ENCODE measurements at places on chromosomes 7 and 10. TPM values are rescaled to one million over a fixed set of nuclear protein-coding genes. Genes with fewer than 3 reads are reported as not detected.

GRCh38 chr7:50282813-50283605 is 21.5 kb upstream of the IKZF1 start:
- no peak for DNase-seq

DNA sequence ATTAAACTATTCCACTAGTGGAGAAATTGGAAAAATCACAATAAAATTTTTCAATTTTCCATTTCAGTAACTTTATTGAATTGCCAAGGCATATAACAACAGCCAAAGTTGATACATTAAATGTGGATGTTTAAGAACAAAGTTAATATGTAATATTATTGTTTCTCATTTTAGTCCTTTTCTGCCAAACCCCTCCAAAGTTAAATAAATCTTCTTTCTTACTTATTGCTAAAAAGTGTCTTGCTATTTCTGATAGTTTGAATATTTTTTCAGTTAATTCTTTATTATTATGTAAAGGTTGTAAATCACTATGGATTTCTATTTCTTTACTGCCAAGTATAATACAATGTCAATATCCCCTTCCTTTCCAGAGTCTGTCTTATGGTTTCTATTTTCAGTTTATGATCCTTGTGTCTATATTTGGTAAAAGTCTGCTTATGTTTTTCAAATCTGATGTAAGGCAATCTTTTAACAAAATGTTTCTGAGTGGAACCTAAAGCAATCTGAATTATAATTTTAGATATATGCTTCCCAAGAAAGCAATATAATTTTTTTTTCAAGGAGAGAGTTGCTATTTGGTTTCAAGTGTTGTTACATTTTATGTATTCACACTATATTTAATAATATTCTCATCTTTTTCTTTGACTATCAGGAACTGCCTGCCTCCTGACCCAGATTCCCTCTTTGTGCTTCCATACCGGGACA is 80.3 kb upstream of the RHOBTB1 start:
- DNase-seq, result no peak

GRCh38 chr7:13257661-13258060 is 570.2 kb downstream of the ARL4A start:
- no peak for DNase-seq

GRCh38 chr7:143385891-143386781 is 5.0 kb downstream of the ZYX start:
- DNase-seq, result no peak

- no peak for DNase-seq
Observed at GRCh38 chr7:124752310-124752709, 13.3 kb downstream of the GPR37 start.

DNA sequence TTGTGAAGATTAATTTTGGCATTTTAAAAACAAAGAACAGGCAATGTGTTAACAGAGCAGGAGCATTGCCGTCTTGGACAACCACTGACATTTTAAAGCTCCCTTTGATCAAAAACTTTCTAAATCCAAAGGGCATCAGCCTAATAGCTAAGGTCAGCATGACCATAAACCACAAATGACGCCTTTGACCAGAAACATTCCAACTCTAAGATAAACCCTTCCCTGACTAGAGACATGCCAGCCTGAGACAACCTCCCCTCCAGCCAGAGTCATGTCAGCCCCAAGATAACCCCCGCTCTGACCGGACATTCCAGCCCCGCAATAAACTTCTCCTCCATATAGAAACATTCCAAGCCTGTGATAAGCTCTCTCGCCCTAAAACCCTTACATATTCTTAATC is 949.4 kb upstream of the POT1 start:
- DNase-seq, result no peak

The ZNF467 gene
- 11.5 TPM for total RNA-seq

GRCh38 chr7:36607721-36608095 is 116.6 kb downstream of the AOAH start:
- no peak for DNase-seq

DNA sequence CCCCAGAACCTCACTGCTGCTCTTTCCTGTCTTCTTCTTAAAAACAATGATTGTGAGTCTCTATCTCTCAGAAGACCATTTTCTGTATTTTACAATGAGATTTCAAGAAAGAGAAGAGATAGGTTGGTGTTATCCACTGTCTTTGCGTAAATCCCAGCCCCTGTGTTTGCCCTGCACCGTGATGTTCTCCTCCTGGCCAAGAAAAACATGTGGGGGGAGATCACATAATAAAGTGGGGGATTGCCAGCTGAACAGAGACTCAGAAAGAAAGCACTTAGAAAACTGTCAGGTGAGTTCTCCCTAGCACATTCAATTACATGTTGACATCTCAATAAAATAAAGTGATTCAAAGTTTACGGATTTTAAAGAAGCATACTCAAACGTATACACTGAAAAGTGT is 105.0 kb upstream of the PITRM1 start:
- DNase-seq, result no peak

The CALML5 gene
- not detected for total RNA-seq

The TOMM7 gene
- total RNA-seq, result 248 TPM

The GATA3 gene
- total RNA-seq, result 5.5 TPM

The TMEM270 gene
- not detected for total RNA-seq

DNA sequence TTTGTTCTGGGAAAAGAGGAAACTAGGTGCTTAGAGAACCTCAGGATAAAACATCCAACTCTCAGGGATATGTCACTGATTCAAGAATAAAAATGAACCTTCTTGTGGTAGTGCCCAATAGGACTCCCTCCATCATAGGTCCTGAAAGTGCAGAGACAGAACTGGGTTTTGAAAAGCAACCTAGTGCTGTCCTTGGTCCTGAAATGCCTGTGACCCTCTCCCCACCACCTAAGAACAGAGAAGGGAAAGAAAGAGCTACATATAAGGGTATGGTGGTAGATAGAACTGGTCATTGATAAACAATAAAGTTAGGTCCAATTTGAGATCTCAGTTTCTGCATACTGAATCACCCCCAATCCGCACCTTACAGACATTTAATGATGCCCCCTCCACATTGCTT is 953.3 kb downstream of the XPNPEP1 start:
- no peak for DNase-seq

GRCh38 chr7:42671627-42672026 is 240.2 kb downstream of the C7orf25 start:
- no peak for DNase-seq

The ITPRID1 gene
- not detected for total RNA-seq

The SEMA4G gene
- total RNA-seq, result 1.4 TPM

- DNase-seq, result no peak
Observed at GRCh38 chr10:69632516-69633199, 2.6 kb downstream of the FAM241B start.

The ZNF853 gene
- total RNA-seq, result 4.1 TPM

The CFTR gene
- 0.22 TPM for total RNA-seq

GRCh38 chr7:151211155-151211772 is 976 bp upstream of the H2BK1 start:
- no peak for DNase-seq

DNA sequence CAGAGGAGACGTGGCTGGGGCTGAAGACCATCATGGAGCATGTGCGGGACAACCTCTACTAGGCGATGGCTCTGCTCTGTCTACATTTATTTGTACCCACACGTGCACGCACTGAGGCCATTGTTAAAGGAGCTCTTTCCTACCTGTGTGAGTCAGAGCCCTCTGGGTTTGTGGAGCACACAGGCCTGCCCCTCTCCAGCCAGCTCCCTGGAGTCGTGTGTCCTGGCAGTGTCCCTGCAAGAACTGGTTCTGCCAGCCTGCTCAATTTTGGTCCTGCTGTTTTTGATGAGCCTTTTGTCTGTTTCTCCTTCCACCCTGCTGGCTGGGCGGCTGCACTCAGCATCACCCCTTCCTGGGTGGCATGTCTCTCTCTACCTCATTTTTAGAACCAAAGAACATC is 22.0 kb upstream of the CPA5 start:
- no peak for DNase-seq

The TMEM130 gene
- total RNA-seq, result 0.29 TPM

The C10orf105 gene
- total RNA-seq, result 0.22 TPM

DNA sequence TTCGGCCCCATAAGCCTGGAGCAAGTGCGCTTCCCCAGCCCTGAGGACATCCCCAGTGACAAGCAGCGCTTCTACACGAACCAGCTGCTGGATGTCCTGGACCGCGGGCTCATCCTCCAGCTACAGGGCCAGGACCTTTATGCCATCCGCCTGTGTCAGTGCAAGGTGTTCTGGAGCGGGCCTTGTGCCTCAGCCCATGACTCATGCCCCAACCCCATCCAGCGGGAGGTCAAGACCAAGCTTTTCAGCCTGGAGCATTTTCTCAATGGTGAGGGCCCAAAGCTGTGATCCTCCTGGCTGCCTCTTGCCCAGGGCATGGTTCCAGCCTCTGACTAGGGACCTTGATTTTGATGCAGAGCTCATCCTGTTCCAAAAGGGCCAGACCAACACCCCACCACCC is 10.1 kb downstream of the IRF5 start:
- no peak for DNase-seq

The PPP1R17 gene
- total RNA-seq, result not detected

DNA sequence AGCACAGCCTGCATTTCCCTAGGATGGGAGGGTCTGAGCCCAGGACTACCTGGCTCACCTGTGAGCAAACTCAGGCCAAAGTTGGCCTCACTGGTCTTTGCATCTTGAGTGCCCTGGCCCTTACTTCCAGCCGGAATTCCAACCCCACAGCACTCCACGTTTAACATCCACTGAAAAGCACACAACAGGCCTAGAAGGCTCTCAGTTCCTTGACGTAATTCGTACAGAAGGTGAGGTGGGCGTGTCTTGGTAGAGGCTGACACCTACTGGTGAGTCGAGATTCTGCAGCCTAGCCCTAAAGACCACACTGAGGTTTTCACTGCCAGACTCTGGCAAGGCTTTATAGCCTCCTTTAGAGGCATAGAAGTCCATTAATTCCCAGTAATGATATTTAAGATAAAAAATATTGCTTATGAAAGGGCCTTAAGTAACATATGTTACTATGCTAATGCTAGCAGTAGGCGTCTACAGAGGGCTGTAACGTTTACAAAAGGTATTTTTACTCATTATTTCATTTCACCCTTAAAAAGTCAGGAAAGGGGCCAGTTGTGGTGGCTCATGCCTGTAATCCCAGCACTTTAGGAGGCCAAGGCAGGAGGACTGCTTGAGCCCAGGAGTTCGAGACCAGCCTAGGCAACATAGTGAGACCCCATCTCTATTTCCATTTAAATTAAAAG is 95.8 kb downstream of the HIP1 start:
- no peak for DNase-seq

- DNase-seq, result no peak
Observed at GRCh38 chr7:123635551-123636359, 19.9 kb upstream of the LMOD2 start.

- DNase-seq, result no peak
Observed at GRCh38 chr7:121175826-121176225, 153.0 kb upstream of the WNT16 start.

DNA sequence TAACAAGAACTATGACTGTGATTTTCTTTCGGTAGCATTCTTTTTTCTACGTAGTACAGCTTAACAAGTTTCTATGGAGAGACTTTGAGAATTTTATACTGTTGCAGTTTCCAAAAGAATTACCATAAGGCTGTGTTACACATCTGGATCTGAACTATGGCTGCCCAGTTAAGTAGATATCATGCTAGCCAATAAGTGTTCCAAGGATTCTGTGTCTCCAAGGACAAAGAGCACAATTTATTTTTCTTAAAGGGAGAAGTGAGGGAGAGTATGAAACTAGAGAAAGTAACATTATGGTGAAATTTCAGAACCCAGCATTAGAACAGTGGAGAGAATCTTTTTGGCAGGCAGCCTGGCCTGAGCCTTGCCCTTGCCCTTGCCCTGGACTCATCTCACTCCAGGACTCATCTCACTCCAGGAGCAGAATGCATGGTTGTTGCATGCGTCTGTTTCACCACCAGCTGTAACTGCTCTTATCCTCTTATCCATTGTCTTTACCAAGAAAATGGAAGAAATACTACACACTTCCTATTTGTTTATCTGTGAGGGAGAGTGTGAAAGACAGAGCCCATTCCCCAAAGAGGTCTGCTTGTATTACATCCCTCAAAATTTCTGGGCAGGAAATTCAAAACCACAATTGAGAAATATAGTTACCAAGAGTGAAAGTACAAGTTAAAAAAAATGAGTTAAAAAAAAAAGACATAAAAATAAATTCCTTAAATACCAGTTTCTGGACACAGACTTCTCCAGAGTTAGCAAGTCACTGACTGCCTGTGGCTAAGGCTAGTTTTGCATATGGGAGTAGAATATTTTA is 1067.5 kb downstream of the NRG3 start:
- DNase-seq, result no peak

- DNase-seq, result no peak
Observed at GRCh38 chr7:126988022-126988421, 264.7 kb downstream of the GRM8 start.
